Uterus (tissue), 4 donors: ENCODE measurements at places on chromosomes 4 and X.
A peak's percentile ranks its signal among the peaks of the same experiment; 100 is the strongest.

GRCh38 chr4:39383690-39384089 lies 17.5 kb upstream of the RFC1 start:
- DNase-seq, result no peak

DNA sequence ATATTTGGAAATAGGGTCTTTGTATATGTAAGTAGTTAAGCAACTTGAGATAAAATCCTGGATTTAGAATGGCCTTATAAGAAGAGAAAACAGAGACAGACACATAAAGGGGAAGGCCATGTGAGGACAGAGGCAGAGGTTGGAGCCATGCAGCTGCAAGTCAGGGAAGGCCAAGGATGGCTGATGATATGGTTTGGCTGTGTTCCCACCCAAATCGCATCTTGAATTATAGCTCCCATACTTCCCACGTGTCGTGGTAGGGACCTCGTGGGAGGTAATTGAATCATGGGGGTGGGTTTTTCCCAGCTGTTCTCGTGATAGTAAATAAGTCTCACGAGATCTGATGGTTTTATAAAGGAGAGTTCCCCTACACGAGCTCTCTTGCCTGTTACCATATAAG lies 76.3 kb downstream of the STK32B start:
- no peak for DNase-seq

DNA sequence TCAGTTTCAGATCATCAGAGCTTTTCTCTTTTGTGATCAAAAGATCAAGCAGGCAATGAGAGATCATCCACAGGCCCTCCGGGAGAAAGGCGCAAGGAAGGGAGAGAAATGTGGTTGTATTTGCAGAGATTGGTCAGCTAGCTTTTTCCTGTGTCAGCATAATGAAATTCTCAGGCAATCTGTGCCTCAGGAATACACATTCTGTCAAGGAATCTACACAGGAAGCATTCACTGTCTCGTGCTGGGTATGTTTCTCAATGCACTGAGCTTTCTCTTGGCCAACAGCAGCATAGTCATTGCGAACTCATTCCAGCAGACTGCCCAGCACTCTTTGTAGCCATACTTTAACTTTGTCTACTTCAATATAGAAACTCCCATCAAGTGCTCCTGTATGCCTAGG lies 413.7 kb downstream of the PPP3CA start:
- DNase-seq, result no peak

DNA sequence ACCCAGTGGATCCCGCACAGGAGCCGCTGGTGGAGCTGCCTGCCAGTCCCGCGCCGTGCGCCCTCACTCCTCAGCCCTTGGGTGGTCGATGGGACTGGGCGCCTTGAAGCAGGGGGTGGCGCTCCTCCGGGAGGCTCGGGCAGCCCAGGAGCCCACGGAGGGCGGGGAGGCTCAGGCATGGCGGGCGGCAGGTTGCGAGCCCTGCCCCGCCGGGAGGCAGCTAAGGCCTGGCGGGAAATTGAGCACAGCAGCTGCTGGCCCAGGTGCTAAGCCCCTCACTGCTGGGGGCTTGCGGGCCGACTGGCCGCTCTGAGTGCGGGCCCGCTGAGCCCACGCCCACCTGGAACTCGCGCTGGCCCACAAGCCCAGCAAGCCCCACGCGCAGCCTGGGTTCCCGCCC lies 127.1 kb upstream of the TMEM164 start:
- no peak for DNase-seq

DNA sequence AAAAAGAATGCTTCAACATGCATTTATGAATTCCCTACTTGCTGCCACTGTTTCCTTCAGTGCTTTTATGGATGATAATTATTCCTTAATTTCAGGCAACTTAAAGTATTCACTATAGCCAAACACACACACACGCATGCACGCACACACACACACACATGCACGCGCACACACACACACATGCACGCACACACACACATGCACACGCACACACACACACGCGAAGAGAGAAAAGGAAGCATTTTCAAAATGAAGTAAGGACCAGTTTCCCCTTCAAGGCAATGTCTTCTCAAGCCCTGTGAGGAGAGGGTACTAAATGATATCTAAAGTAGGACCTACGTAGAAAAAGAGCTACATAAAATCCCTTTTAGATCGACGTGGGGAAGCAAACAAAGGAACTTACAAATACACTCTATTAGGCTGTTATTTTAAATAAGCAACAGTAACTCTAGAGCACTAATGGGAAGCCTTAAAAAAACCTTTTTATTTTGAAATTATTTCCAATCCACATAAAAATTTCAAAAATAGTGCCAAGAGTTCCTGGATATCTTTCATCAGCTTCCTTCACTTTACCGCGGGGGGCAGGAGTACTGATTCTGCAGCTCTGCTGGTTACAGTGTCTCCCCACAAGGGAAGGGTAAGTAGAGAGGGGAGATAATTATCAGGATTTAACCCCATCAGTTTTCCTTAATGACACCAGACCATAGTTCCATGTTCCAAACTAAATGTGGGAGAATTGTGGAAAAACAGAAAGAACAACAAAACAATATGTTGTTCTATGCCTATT lies 13.7 kb downstream of the IRF2 start:
- DNase-seq, result no peak

DNA sequence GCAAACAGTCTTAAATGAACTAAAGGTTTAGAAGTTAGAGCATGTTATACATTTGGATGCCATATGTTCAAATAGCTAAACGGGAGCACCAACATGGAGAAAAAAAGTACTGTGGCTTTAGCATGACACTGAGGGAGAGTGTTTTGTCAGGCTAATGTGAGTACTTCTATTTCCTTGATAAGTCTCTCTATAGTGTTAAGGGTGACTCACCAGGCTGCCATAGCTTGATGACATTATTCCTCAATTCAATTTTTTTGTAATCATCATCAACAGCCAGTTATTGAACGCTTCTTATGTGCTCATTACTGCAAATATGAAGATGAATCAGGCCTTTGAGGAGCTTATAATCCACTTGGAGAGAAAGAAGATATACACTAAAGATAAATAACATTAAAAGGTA lies 211.4 kb upstream of the GPR101 start:
- DNase-seq, result no peak

DNA sequence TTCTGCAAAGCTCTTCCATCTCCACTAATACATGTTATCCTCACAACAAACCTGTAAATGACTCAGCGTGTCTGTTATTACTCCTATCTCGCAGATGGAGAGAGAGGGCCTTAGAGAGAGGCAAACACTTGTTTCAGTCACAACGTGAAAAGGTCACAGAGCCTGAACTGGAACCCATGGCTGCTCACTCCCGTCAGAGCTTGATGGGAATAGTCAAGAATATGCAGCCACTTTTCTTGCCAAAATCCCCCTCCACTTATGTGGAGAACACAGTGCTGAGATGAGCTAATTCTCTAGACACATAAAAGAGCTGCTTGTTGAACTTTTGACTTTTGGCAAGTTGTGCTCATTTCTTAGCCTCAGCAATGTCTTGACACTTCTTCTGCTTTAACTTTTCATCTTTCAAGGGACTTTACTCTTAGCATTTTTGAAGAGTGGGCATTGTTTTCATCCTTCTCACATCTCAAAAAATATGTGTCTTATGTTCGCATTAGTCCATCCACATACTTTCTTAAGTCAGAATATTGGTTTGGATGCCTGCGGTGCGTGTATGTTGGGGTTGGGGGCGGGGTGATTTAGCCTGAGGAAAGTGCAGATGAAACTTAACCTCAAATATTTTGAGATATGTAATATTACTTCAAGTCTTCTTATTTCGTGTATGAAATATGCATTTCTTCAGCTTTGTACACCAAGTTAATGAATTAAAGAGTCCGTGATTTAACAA lies 69.2 kb downstream of the SYNPO2 start:
- DNase-seq, result peak; percentile 77

DNA sequence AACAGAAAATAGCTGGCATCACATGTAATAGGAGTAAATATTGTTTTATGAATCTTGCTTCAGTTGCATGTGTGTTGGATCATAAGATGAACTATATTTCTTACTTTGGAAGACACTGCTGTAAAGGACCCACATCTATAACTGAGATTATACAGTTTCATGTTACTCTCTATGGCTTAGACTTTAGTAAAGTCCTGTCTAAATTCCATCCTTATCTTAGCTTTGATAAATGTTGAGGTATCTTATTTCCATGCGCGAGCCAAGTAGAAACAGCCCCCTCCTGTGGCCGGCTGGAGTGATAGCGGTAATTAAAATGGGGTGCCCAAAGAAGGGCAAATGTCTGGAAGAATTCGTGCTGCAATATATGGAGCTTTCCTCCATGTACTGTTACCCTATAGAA lies 43.0 kb downstream of the CCDC158 start:
- no peak for DNase-seq

- no peak for DNase-seq
These were observed 56.7 kb downstream of the JAKMIP1 start for GRCh38 chr4:6143603-6144181.

DNA sequence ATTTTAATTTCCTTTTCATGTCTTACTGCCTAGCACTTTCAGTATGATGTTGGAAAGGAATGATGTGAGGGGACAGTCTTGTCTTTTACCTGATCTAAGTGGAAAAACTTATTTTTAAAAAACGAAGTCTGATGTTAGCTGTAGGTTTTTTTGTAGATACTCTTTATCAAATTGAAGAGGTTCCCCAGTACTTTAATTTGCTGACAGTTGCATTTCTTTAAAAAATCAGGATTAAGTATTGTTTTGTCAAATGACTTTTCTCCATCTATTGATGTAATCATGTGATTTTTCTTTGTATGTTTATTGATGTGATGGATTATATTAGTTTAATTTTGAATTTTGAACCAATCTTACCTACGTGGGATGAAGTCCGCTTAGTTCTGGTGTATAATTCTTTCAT lies 568.4 kb upstream of the AGA start:
- DNase-seq, result no peak

- DNase-seq, result no peak
These were observed 25.6 kb downstream of the ZDHHC9 start for GRCh38 chrX:129818123-129818522.

DNA sequence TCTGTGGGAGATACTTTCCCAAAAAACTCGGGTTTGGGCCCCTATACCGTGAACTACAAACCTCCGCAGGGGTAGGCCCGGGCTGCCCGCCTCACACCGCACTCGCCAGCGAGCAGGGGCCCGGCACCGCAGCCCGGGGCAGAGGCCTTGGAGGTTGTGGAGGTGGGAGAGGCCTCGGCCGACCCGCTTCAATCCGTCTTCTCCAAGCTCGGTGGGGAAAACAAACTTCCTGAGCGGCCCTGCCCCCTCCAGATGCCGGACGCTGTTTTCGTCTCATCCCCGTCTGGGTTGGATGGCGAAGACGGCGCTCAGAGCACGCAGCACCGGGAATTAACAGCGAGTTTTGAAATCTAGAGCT lies 442 bp upstream of the MCUB start:
- peak; percentile 29 for DNase-seq

DNA sequence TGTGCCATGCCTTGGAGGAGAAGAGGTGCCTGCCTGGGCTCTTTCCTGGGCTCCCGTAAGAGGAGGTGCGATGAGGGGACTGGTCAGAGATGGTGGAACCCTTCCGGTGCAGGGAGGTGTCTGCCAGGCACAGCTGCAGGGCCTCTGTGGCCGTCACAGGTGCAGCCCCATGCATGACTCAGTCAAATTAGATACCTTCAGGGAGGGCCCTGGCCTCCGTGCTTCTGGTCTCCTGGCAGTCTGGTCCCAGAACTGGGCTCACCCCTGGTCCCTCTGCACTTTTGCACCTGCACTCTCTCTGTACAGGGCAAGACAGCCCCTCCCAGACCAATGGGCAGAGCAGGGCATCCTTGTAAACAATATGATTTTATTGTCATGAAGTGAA lies 49.9 kb upstream of the LRPAP1 start:
- DNase-seq, result no peak

DNA sequence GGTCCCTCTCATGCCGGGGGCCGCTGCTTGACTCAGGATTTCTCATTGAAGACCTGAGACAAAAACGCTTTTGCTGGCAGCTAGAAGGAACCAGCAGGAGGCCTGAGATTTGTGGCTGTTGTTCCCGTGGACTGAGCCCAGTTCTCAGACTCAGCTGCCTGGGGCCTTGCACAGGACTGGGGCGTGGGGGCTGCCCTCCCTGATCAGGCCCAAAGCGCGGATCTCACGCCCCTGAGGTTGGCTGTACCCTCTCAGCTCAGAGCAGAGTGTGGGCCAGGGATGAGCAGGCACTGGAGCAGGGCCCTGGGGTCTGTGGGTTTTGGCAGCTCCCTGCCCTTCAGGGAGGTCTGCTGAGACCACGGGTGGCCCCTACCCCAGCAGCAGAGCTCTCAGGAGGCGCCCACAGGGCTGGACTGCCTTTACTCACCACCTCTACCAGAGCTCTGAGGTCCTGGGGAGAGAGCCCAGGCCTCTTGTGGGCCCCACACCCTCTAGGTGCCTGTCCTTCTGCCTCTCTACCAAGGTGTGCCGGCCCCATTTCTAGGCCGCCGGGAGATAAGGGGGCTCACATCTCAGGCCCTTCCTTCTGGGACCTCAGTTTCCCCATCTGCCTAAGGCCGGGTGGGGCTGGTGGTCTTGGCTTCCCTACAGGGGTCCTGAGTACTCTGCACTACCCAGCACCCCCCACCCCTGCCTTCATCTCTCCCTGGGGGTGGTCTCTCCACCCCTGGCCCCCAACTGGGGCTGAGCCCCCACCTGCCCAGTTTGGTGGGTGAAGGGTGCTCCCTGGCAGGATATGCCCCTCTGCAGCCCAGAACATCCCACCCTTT lies 5.6 kb downstream of the MSANTD1 start:
- DNase-seq, result peak; percentile 7

DNA sequence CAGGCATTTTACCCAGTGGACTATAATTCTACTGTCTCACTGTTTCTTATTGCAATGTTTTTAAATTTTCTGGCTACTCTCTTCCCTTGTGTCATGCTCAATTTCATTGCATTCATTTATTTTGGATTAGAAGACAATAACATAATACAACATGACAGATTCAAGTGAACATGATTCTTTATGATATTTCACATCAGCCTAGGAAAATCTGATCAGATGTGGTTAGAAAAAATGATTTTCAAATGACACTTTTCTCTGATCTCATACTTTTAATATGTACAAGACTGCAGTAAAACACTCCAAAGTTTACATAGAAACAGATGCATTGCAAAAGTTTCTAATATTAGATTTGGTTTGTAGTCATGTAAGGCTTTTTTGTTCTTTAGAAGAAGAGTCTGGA lies 586.0 kb downstream of the ACTRT1 start:
- no peak for DNase-seq

DNA sequence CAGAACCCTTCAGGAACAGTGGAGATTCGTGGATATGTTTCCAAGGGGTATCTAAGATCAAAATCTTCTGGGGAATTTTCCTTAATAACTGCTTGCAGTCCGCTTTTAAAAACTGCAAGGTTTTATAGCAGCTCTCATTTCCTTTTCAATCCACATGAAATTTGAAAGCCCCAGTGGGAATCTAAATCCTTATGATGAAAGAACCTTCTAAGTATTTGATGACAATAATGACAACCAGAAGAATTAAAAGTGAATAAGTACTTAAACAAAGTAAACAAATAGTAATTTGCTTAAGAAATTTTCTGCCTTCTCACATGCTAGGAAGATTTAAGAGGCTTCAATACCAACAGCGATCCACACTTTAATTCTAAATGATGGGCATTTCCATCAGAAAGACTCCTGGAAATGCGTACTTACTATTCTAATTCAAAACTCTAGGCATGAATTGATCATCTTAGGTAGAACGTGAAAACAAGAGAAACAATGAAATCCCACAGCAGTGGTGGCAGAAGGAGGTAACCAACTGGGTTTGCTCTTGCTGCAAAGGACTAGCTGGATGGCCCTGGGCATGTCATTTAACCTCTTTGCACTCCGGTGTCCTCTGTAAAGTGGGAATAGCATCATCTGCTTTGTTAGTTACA lies 37.6 kb upstream of the S100G start:
- no peak for DNase-seq
